ENCODE measurements at places on chromosomes 7 and 10.

GRCh38 chr10:101573885-101574753 lies 13.9 kb downstream of the POLL start:
- no peak for DNase-seq

DNA sequence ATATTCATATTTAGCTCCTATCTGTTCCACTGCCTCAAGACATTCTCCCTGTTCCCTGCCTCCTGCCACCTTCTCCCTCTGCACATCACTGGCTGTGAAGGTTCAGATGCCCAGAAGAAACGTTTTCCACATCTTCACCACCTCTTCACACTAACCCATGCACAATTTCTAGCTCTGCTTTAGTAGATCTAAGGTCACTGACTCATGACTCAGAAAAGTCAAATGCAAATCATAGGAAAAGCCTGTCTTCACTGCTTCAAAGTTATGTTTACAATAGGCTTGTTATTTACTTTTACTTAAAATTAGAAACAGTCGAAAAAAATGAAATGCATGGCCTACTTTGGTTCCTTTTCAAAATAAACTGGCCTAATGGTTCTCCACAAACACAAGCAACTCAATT lies 2.5 kb downstream of the SCRN1 start:
- no peak for DNase-seq

DNA sequence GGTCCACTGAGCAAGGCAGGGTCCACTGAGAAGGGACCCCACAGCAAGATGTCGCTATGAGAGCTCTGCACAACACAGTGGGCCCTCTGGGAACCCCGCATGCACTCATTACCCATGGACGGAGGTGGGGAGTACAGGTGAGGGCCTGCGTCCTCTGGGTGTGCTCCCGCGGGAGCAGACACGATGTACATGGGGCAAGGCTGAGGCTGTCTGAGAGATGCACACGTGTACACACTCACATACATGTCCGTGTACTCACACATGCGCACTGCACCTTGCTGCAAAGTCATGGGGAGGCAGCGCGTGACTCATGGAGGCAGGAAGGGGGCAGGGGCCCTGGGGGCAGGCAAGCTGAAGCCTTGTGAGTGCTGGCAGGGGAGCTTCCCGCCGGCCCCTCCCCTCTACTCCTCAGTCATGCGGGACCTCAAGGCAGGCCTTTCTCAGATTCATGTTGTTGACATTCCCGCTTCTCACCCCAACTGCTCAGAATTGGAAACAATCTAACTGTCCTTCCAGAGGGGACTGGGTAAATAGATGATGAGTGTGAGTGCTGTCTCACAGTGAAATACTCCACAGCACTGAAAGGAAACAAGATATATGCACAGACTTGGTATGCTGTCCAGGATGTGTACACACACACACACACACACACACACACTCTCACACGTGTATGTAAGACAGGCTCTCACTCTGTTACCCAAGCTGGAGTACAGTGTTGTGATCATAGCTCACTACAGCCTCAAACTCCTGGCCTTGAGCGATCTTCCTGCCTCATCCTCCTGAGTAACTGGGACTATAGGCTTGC lies 40.0 kb downstream of the GOLGA7B start:
- no peak for DNase-seq

DNA sequence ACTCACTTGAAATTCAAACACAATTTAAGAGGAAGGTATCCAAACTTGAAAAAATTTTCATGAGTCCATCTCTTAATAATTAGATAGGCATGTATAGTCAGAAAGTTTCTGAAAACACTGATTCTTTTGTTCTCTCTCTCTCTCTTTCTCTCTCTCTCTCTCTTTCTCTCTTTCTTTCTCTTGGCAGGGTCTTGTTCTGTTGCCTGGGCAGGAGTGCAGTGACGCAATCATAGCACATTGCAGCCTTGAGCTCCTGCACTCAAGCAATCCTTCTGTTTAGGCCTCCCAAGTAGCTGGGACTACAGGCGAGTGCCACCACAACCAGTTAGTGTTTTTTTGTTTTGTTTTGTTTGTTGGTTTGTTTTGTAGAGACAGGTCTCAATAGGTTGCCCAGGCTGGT lies 59.3 kb downstream of the PRTFDC1 start:
- no peak for DNase-seq

DNA sequence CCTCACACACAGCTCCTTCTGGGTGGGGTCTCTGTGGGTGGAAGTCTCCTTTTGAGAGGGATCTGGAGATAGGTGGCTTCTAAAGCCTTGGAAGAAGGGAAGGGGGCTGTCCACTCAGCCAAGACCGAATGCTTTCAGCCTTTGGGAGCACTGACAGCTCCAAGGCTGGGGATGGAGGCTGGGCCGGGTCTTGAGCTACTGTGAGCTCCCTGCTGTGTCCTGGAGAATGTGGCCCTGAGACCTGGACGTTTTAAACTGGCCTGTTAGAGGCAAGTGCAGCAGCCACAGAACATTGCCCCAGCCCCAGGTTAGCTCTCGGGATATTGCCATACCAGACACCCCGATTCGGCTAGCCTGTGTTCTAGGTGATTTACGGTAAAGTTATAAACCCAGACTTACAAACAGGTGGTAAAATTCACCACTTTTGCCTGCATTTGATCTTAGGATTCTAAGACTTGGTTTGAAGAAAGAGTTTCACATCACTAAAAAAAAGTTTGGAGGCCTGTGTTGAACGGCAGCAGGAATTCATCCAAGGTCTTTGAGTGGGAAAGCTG lies 548.5 kb upstream of the FOXK1 start:
- no peak for DNase-seq

DNA sequence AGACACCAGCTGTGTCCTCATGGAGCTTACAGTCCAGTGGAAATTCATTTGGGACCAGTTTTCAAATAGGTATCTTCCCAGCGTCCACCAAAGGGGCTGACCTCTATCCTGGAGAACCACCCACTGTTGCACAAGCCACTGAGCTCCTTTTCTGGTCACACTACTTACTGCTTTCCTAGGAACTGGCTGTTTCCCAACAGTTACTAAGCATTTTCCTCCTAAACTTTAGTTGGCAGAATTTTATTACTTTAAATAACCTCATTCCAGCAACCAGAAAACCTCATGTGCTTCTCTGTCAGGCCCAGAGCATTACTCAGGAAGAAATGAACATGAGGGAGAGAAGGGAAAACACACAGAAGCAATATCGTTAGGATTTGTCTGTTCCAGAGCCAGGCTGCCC lies 183.1 kb downstream of the GPAM start:
- no peak for DNase-seq

- DNase-seq: no peak
Observed at GRCh38 chr10:65194555-65194954, 1673.4 kb downstream of the REEP3 start.

All from effector memory CD8-positive, alpha-beta T cell (primary cell).